ENCODE measurements at places on chromosomes 12 and 14.

DNA sequence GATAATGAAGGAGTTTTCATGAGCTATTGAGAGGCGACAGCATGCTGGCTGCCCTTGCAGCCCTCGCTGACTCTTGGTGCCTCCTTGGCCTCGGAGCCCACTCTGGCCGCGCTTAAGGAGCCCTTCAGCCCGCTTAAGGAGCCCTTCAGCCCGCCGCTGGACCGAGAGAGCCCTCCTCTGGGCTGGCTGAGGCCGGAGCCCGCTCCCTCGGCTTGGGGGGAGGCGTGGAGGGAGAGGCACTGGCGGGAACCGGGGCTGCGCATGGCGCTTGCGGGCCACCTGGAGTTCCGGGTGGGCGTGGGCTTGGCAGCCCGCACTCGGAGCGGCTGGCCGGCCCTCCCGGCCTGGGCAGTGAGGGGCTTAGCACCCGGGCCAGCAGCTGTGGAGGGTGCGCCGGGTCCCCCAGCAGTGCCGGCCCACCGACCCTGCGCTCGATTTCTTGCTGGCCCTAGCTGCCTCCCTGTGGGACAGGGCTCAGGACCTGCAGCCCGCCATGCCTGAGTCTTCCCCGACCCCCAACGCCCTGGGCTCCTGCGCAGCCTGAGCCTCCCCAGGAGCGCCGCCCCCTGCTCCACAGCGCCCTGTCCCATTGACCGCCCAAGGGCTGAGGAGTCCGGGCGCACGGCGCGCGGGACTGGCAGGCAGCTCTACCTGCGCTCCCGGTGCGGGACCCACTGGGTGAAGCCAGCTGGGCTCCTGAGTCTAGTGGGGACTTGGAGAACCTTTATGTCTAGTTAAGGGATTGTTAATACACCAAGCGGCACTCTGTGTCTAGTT is 20.1 kb upstream of the PAWR start:
- DNase-seq = no peak

GRCh38 chr14:32823706-32824105 is 115.0 kb upstream of the NPAS3 start:
- DNase-seq = no peak

DNA sequence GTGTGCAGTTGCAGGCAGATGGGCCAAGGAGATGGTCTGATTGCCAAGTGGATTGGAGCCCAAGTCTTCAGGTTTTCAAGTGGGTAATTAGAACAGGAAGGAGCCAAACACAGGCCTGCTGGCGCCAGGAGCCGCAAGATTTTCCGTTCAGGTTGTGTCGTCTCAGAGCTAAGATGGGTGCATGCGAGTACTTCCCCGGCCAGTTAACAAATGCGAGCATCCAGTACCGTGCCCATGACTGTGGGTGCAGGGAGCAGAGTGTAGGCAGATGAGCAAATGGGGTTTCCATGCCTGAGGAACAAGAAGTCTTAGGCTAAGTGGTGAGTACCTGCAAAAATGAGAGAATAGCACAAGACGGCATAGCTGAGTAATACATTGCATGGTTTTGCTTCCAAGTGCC is 90.5 kb downstream of the CHST11 start:
- DNase-seq = no peak

DNA sequence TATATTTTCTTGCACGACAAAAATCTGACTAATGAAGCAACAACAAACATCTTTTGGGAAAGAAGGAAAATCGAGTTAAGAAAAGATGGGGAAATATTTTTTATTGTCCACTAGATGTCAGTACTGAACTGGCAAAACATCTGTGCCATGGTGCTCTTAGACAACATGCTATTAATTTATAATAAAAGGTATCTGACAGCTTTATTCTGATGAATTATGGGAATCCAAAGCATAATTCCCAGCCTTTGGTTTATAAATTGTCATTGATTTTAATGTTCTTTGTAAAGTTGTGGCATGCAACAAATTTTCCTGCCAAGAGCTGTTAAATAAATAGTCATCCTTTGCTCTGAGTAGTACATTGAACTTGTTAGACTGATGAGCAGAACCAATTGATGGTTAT is 231.2 kb downstream of the ETNK1 start:
- DNase-seq = no peak

DNA sequence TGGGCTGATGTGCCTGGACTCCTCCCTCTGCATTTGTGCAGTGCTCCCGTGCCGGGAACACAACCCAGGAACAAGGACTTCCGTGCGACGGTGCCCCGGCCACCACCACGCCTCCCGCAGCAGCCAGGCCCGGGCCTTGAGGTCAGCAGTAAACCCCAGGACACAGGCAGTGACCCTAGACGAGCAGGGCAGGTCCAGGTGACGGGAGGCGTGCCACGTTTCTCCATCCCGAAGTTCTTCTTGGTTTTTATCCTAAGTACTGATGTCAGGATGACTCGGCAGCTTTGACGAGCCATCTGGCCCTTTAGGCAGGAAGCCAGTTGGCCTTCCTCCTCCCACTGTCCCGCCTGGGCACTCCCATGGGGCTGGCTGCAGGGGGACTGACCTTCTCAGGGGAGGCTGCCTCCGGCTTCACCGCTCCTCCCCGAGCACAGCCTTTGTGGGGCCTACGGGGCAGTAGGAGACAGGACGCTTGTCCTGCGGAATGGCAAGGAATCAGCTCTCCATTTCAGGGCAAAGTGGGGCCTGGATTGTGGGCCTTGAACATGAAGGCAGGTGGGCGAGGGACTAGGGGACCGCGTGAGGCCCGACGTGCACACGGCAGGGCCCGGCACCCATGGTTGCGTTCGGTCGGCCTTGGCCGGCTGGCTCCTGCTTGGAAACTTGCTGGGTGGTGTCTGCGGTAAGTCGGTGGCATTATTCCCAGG is 94.1 kb downstream of the FBXL14 start:
- DNase-seq = no peak

GRCh38 chr12:43285159-43285598 is 266.8 kb downstream of the ADAMTS20 start:
- DNase-seq = no peak

Data from central memory CD4-positive, alpha-beta T cell (primary cell).